Activated naive CD4-positive, alpha-beta T cell treated with anti-CD3 and anti-CD28 coated beads, Interleukin-2, amount 50 U/mL, for 16 hours (primary cell): ENCODE measurements at places on chromosomes 3 and 15.

- DNase-seq, result no peak
Measured at GRCh38 chr3:73405853-73406252, 218.9 kb downstream of the PDZRN3 start.

DNA sequence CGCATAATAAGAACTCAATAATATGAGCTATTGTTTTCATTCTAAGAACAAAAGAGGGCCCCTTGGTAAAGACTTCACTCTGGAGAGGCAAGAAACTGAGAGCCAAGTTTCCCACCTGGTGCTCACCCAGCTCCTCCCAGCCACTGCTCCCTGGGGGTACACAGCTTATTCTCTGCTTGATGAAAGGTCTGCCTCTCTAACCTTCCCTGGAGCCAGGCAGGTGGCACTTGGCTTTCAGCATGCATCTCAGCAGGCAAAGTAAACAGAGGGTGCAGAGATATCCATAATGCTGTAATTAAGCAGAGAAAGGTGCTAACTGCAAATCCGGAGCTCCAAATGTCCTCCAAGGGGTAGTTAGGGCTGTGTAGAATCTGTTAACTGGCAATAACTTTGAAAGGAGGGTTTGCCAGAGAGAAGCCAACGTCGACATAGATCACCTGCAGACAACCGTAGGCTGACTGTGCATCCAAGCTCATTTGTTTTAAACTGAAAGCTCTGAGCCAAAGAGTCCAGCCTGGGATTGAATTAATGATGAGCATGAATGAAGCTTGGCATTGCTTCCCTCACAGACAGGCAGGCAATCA lies 159.6 kb upstream of the PROK2 start:
- no peak for DNase-seq

- DNase-seq, result no peak
Measured at GRCh38 chr15:60972301-60972700, 256.8 kb downstream of the RORA start.

DNA sequence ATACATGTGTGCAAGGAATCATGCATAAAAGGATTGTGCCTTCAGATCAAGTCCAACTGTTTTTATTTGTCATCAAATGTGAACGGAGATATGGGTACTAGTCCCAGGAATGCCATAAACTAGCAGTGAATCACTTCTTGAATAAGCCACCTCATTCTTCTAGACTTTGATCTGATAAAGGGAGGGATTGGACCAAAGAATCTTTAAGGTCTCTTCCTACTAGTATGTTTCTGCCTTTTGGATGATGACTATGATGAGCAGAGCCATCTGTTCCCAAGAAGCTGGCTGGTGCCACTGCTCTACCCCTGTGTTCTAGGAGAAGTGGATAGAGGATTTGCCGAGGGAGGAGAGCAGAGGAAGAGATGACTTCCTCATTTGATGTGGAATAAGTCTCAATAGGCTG lies 28.8 kb upstream of the UACA start:
- DNase-seq, result no peak
